B cell (primary cell): ENCODE measurements at places on chromosomes 16 and 17.

DNA sequence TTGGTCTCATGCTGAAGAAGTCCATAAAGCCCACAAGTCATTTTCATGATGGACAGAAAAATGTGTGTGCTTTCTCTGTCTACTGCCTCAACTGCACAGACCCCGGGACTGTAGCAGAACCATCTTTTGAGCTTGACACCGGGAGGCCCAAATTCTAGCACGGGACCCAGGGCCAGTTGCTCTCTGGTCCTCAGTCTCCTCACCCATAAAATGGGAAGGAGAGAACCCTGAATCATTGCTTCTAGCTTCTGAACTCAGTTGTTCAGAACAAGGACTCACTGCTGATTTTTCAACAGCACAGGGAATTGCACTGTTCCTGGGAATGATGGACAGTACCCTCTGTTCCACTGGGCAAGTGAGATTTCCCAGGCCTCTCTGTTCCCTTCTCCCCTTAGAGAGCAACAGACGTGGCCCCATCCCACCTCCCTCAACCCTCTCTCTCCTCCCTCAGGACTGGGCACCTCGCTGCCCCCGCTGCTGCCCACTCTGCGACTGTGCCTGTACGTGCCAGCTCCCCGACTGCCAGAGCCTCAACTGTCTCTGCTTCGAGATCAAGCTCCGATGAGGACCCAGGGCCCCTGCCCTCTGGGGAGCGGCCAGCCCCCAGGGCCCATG is 2.2 kb upstream of the ALDOA start:
- no peak for DNase-seq

GRCh38 chr17:40122136-40122998 is 596 bp downstream of the MSL1 start:
- peak; percentile 60 for DNase-seq

DNA sequence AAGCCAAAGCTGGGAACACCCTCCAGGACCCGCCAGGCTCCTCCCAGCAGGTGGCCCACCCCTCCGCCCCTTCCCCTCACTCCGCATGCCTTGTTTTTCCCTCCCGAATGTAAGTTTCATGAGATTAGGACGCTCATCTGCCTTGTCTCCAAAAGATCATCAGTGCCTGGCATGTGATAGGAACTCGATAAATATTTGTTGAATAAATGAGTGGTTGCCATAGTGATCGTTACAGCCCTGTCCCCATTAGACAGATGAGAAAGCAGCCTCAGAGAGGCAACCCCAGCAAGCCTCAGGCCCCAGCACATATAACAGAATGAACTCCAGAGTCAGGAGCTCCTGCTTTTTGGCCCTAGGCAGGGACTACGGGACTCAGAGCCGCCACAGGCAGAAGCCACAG is 5.0 kb downstream of the CAMKK1 start:
- peak; percentile 30 for DNase-seq

GRCh38 chr17:78824240-78824639 is 16.4 kb downstream of the USP36 start:
- DNase-seq, result no peak

GRCh38 chr17:62172492-62173291 is 107.6 kb upstream of the MED13 start:
- DNase-seq, result no peak
